ENCODE measurements at places on chromosomes 7 and 10.

DNA sequence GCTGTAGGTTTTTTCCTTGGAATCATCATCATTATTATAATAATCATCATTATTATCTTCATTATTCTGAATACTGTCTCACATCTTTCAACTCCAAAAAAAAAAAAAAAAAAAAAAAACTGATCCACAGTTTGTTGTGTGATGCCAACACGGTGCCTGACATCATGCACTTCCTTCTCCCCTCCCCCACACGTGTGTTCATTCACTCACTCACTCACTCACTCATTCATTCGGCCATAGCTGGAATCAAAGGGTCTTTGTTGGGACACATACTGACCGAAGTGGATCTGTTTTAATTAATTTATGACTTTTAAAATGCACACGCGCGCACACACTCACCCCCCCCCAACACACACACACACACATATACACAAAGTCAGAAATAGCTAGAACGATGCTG is 177.8 kb downstream of the PIP4K2A start:
- DNase-seq = no peak

DNA sequence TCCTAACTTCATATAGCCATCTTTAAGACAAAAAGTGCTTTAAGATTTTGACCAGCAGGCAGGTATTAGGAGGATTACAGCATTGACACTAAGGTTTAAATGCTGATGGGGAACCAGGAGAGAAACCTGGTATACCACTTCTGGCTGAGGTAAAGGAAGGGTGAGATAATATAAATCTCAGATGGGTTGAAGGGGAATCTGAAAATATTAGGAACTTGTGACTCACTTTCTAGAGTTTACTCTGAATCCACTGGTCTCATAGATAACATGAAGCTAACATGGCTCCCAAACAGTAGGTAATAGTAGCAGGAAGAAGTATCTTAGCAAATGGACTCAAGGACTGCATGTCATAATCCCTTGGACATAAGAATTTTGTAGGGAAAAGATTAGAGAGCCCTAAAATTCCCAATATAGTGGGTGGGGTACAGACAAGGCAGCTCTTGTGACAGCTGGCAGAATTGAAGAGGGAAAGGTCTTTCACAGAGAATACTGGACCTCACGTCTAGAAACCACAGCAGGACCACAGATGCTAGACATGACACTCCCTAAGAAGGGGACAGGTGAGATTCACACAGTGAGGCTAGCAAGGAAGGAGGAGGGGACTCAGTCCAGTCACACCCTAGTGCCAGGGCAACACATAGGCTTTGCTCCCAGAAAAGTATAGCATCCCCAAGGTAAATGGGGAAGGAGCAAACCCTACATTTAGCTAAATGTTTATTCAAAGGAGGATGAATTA is 3.5 kb downstream of the PTTG1IP2 start:
- DNase-seq = no peak

DNA sequence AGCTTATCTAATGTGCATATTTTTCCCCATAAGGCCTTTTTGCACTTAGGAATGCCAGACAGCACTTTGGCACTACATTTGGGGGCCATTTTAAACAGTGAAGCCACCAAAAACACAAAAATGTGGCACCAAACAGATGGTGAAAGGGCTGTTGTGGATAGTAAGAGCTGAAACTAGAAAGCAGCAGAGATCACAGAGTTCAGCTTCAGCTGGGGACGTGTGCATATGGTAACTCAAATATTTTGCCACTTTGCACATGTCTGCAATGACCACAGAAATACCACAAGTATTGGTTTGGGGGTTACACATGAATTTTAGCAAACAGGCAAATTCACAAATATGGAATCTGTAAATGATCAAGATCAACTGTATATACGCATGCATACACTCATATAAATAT is 72.8 kb downstream of the PODXL start:
- no peak for DNase-seq

- DNase-seq = no peak
Observed at GRCh38 chr7:102889851-102890250, 22.9 kb upstream of the LRRC17 start.
